ENCODE measurements at places on chromosomes 5 and 9. TPM values are rescaled to one million over a fixed set of nuclear protein-coding genes. Genes with fewer than 3 reads are reported as not detected.

Gene RGS7BP
- 1.5 TPM for total RNA-seq

Gene CERT1
- total RNA-seq: 64.6 TPM

Gene CTSV
- 1.5 TPM for total RNA-seq

Gene TIGD6
- 4.1 TPM for total RNA-seq

Gene IL9
- not detected for total RNA-seq

Gene CARTPT
- not detected for total RNA-seq

Gene UTP15
- 28.6 TPM for total RNA-seq

Gene PPP1R26
- total RNA-seq: 36.7 TPM
